ENCODE measurements at places on chromosomes 7 and 10. TPM values are rescaled to one million over a fixed set of nuclear protein-coding genes. Genes with fewer than 3 reads are reported as not detected.

- no peak for DNase-seq
These were observed 1567.3 kb upstream of the LRRTM3 start for GRCh38 chr10:65358565-65358964.

DNA sequence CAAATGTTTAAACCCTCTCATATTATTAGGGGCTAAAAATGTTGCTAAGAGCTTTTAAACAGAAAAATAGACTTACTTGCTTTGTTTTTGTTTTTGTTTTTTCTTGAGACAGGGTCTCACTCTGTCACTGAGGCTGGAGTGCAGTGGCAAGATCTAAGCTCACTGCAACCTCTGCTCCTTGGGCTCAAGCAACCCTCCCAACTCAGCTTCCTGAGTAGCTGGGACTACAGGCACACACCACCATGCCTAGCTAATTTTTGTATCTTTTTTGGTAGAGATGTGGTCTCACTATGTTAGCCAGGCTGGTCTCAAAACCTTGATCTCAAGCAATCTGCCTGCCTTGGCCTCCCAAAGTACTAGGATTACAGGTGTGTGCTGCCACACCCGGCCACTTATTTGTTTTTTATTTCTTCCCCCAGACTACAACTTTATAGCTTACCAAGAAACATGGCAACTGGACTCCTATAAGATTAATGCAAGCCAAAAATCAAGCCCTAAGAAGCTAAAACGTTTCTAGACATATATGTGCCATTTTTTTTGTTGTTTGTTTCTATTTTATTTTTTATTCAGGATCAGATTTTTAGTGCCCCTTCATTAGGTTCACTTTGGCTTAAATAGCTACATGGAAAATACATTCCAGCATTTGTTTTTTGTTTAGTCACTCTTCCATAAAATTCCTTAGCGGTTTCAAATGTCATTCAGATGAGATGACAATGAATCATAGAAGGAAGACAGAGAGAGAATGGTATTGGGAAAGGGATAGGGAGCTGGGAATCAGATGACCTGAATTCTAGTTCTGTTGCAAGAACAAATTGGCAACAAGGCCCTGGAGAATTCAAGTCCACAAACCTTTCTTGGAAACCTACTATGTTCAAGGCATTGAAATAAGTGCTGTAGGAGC, 163.4 kb upstream of the MKLN1 start:
- no peak for DNase-seq

DNA sequence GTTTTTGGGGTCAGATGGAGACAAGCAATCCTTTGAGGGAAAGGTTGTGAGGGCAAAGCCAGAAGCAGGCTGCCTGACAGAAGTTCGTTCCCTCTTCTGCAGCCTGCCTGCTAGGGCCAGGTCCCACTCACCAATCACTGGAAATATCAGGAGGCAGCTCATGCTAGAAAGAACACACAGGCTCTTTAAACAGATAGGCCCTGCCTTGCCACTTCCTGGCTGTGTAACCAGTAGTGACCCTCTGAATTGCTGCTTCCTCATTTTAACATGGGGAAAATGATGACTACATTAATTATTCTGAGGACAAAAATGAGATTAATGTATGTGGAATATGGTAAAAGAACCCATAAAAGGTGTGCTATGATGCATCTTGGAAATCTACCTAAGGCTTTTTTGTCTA, 50.5 kb upstream of the MRLN start:
- DNase-seq: no peak

DNA sequence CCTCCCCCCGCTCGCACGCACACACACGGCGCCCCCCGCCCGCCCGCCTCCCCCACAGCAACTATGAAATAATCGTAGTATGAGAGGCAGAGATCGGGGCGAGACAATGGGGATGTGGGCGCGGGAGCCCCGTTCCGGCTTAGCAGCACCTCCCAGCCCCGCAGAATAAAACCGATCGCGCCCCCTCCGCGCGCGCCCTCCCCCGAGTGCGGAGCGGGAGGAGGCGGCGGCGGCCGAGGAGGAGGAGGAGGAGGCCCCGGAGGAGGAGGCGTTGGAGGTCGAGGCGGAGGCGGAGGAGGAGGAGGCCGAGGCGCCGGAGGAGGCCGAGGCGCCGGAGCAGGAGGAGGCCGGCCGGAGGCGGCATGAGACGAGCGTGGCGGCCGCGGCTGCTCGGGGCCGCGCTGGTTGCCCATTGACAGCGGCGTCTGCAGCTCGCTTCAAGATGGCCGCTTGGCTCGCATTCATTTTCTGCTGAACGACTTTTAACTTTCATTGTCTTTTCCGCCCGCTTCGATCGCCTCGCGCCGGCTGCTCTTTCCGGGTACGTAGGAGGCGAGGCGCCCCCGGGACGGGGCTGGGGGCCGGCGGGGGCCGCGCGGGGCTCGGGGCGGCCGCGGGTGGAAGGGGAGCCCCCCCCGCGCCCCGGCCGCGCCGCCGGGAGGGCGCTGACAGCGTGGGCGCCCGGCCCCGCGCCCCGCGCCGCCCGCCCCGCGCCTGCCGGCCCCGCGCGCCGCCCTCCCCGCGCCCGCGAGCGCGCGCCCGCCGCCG, 441 bp downstream of the BMI1 start:
- DNase-seq: peak; percentile 81

DNA sequence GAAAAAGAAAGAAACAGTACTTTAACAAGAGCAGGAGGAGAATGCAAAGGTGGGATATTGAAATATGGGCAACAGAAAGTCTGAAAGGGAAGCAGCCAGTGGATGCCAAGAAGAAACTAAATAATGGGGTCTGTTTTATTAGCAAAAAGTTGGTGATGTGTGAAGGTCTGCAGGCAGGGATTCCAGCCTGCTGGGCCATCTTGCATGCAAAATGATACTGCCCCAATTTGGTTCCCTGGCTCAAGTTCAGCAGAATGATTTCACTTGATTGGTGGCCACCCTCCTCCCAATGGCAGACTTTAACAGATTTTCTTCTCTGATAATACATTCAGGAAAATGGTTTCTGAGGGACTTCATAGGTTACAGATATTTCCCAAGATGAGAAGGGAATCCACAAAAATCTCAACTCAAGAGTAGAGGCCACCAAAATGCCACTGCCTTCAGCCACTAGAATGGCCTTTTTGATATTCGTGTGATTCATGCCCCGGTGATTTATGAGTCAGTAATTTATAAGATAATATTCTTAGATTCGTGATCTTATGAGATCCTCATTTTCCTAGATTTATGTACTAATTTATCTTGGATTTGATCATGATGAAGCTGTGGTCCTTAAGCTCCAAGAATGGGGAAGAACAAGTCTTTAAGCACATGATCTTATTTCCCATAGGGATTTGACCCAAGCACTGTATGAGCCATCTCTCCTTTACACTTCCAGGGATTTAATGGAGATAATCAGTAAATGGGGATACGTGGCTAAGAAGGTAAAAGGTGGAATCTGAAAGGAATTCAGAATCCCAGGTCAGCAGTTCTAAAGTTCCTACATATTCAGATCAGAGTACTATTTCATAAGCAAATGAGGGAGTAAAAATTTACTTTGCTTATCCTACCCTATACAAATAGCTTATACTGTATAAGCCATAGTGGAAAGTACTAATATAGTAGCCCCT, 32.3 kb upstream of the ADD3 start:
- no peak for DNase-seq

GRCh38 chr10:92691591-92692079, 1.9 kb downstream of the HHEX start:
- peak; percentile 78 for DNase-seq

DNA sequence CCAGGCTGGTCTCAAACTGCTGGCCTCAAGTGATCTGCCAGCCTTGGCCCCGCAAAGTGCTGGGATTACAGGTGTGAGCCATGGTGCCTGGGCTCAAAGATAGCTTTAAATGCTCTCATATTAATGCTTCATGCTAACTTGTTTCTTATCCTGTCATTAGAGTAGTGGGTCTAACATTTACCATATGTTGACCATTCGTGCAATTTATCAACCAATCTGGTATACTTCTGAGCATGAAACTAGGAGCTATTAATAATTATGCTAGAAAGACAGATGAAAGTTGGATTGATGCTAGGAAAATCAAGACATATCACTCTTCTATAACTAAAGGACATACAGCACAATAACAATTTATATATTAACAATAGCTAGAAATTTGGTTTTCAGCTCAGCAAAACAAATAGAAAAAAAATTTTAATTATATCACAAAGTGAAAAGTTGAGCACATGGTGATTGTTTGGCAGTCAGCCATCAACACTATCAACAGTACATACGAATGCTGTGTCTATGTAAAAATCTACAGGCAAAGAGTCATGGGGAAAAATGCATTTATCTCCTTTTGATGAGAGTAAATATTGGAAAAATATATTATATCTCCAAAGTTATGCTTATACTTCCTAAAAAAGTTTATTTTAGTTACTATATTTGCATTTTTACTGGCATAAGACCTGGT, 112.1 kb upstream of the ABCB5 start:
- no peak for DNase-seq

DNA sequence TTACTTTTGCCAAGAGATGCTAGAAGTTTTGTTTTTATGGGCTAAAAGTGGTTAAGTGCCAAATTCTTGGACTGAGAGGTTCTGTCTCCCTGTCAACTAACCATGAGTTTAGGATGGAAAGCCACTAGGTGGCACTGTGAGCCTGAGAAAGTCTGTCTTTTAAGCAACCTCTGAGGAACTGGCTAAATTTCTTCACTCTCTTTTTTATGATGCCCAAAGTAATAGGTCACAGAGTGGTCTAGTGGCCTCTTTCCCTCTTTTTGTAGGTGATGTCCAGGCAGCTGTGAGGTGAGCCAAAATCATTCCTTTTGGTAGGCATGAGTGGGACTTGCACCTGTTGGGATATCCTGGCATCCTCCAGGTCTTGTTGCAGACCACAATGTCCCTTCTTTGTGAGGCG, 56.8 kb downstream of the SND1 start:
- peak; percentile 89 for DNase-seq

Gene FBH1
- polyA plus RNA-seq: 52.0 TPM

Gene ZNF92
- polyA plus RNA-seq: 2.4 TPM

DNA sequence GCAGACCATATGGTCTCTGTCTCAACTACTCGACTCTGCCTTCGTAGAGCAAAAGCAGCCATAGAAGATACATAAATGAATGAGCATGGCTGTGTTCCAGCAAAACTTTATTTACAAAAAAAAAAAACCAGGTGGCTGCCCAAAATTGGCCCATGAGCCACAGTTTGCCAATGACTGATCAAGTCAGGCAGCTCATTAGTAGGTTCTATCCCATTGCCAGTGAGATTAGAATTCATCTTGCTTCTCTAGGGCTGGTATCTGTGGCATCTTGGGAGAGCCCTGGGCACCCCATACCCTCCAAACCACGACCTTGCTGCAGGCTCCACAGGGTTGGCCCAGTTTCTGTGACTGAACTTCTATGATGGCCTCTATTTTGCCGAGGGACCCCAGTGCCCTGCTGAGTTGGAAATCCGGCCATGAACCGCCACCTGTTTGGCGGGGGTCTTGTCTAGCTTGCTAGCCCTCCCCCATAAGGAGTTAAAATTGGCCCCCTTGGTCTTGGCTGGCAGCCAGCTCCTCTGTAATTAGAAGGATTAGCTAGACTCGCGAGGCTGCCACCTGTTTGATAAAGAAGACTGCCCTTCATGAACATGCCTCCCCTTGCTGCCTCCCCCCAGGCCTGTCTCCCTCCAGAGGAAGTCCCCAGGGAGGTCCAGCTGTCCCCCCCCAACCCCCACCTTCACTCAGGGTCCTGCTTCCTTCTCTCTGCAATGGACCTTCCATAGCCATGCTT, 83.9 kb downstream of the CHN2 start:
- no peak for DNase-seq

GRCh38 chr7:70457482-70457881, 674.5 kb upstream of the GALNT17 start:
- DNase-seq: no peak

DNA sequence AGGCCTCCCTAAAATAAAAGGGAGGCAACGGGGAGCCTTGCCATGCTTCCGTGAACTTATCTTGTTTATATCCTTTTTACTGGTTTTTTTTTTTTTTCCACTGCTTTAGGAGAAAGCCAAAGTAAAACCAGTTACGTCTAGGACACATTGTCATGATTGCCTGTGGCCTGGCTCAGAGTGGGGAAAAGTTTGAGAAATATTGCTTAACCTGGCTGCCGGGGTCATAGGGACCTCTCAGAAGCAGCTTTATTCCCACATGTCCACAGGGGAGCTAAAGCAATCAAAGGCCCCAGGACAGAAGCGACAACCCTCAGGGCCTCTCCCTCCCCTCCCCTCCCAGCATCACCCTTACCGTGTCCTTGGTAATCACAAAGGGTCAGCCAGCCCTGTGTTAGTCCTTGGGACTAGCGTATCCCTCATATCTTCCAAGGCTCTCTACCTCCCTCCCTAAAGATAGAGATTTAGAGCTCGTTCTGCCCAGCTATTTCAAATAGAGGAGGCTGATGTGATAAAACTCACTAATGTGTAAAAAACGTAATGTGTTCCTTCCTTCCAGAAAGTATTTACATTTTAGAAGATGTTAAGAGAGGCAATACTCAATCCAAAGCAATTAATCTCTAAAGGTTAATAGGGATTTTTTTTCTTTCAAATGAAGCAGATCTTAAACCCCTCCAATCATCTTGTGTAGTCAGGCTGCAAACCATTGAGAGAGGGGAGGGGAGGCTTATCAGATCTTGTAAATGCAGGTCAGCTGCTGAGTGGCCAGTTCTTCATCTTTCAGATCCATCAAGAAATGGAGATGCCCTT, 64.8 kb upstream of the PRKAR2B start:
- no peak for DNase-seq

- DNase-seq: no peak
These were observed 72.1 kb upstream of the LYZL2 start for GRCh38 chr10:30701451-30702173.

DNA sequence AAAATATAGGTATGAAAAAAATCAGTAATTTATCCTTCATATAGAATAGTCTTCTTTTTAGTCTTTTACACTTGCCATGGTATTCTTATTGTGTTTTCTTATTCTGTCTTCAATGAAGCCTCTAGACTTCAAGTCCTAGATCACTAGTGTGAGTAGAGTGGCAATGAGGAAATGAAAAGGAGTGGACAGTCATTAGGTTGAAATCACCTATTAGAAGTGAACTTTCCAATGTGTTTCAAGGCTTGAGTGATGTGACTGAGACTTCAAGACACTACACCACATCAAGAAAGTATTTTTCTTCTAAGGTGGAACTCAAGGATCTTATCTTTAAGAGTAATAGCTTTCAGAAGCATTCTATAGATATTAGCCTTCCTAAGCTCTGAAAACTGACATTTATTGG, 357.8 kb upstream of the MBL2 start:
- no peak for DNase-seq

DNA sequence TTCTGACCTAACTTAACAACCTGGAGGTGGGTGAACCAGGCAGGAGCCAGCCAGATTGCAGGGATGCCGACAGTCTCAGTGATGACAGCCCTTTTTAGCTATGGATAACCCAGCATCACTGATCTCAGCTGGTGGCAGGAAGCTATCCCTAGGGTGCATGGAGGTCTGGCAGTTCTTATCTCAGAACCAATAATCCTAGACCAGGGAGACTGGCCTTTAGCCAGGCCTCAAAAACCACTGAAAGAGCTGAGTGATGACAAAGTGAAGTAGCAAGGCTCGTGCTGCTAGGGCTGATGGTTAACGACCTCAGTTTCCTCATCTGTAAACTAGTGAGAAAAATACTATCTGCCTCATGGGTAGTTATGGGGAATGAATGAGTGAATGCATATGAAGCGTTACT, 112.5 kb downstream of the RALA start:
- DNase-seq: no peak
